ENCODE measurements at places on chromosomes 12 and 14. TPM values are rescaled to one million over a fixed set of nuclear protein-coding genes. Genes with fewer than 3 reads are reported as not detected.

DNA sequence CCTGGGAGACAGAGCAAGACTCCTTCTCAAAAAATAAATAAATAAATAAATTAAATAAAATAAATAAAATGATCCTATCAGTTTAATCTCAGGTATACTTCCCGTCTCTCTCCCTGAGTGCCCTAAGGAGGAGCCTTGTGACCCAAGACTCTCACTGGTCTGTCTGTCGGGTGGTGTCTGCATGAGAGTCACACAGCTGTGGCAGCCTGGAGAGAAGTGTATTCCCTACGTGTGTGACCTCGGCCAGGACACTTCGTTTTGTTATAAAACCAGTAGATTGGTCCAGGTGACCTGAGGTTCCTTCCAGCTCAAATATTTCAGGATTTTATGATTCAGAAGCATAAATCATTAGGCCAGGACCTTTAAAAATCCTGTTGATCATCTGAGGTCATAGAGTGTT is 4.8 kb downstream of the SYNE3 start:
- DNase-seq: no peak

DNA sequence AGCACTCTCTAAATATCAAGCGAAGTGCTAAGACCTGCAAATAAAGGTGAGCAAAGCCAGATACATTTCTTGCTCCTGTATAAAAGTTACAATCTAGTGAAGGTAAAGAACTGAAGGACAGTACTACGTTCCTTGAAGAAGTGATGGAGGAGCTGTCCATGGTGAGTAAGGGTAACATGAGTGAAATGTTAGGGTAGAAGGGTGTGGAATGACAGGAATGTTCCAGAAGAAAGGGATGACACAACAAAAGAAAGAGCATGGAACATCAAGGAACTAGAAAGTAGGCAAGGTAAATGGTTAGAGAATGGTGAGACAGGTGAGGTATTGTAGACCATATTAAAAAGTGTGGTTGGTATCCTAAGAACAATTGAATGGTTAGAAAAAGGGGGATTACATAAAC is 272.4 kb downstream of the ACSS3 start:
- DNase-seq: no peak

Gene PTPRB
- polyA plus RNA-seq: 14.3 TPM

DNA sequence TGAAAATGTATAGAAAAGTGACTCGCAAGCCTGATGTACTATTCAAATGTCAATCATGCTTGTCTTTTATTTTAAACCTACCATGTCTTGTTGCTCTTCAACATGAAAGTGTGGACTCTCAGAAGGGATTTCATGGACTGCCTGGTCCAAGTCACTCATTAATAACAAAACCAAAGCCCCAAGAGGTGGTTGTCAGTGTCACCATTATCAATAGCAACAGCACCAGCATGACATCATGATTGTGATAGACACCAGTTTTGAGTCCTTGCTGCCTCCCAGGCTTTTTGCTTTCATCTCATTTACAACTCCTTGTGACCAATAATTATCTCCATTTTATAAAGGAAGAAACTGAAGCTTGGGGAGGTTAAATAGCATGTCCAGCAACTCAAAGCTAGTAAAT is 112.0 kb upstream of the TMPO start:
- DNase-seq: no peak

DNA sequence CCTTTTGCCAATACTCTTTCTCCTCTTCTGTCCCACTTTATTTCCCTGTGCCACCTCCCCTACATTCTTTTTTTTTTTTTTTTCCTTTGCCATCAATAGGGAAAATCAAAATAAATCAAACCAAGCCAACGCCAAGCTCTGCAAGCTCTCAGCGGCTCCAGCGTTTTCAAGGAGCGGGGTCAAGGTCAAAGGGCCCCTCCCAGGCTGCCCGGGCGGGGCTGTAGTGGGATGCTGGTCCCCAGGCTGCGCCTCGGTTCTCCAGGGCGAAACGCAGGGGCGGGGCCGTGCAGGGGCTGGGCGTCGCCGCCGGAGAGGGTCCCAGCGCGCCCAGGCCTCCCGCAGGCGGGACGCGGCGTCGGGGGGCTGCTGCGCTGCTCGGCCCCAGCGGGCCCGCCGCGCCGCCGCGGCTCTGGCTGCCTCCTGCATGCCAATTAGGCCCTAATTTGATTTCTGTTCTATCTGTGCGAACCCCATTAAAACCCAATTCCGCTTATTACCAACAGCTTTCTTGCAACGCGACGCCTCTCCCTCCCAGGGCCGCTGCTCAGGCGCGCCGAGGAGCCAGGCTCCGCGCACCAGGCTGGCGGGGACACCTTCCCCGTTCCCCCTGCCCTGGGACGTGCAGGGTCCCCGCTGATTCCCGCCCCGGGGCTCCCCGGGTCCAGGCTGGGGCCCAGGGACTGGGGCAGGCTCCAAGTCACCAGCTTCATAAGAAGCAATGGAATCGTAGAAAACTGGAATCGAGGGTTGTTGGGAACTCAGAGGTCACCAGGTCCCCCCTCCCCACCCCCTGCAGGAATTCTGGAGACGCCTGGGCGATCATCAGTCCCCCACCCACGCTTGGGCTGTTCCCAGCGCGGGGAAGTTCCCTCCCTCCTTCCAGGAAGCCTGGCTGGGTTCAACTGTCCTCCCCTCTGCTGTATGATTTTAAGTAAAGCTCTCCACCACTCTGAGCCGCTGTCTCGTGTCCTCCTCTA is 50.7 kb upstream of the MAP1LC3B2 start:
- DNase-seq: peak; percentile 84

DNA sequence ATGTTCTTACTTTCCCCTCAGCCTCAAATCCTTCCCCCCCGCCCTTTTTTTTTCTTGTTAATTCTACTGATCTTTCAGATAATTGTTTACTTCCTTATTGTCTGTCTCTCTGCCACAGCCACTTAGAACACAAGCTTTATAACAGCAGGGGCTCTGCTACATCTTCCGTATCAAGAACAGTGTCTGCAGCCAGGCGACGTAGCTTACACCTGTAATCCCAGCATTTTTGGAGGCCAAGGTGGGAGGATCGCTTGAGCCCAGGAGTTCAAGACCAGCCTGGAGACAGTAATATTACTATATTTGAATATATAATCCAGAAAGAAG is 5.4 kb downstream of the SOS2 start:
- DNase-seq: no peak

DNA sequence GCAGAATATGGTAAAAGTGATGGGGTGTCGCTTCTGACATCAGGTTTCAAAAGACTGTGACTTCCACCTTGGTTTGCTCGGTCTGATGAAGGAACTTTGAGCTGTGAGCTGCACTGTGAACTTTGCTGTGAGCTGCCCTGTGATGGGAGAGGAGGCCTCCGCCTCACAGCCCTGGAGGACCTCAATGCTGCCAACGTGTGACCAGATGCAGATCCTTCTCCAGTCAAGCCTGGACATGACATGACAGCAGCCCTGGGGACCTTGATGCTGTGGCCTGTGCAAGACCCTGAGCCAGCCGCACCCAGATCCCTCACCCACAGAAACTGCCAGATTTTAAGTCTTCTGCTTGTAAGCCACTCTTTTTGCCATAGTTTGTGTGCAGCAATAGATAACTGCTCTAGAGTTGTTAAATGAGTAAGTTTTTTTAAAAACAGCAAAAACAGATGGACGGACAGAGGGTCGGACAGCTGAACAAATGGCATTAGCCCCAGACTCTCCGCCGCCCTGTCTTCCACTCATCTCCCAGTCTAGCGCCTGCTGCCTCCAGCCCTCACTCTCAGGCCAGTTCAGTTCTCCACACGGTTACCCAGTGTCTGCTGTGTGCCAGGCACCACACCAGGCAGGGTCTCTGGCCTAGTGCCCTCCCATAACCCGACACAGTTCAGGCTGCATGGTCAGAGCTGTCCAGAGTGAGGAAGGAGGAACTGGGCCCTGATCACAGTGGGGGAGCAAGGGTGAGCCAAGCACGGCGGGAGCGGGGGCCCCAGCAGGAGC is 13.1 kb upstream of the LRTM2 start:
- no peak for DNase-seq
